ENCODE measurements at places on chromosomes 13 and 19.
A peak's percentile ranks its signal among the peaks of the same experiment; 100 is the strongest.

GRCh38 chr13:45119469-45119990 lies 780 bp upstream of the GTF2F2 start:
- no peak for DNase-seq

GRCh38 chr13:102978168-102978567 lies 88.0 kb downstream of the SLC10A2 start:
- DNase-seq = no peak

DNA sequence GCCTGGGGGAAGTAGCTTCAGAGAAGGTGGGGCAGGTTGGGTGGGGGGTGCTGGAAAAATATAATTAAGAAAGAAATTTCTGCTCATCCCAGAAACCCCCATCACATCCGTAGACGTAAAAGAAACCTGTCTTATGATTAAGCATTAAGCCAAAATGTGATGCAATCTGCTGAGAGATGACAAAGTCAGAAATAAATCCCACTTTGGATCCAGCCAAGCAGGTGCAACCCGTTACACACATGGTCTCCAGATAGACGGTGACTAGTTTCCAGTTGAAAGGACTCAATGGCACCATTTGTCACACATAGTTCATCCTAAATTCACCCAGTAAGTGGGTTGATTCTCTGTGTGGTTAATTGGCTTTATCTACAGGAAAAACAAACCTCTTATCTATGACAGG lies 34.1 kb downstream of the PSG5 start:
- DNase-seq = no peak

DNA sequence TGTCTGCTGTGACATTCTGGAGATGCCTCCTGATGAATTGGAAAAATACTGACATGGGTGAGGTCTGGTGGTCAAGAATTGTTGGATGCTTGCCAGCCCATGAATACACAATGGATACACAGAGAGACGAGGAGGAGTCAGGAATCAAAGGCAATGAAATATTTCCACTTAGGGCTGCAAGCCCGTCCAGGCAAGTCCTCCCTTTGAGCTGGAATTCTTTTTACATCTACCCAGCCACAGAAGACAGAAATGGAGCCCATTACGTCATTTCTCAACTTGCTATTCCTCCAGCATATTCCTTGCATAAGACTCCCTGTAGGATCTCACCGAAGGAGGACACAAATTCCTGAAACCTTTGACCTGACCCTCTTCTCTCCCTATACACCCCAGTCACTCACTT lies 15.7 kb upstream of the IGFL4 start:
- no peak for DNase-seq

GRCh38 chr19:35860818-35861639 lies 4.3 kb downstream of the KIRREL2 start:
- no peak for DNase-seq

DNA sequence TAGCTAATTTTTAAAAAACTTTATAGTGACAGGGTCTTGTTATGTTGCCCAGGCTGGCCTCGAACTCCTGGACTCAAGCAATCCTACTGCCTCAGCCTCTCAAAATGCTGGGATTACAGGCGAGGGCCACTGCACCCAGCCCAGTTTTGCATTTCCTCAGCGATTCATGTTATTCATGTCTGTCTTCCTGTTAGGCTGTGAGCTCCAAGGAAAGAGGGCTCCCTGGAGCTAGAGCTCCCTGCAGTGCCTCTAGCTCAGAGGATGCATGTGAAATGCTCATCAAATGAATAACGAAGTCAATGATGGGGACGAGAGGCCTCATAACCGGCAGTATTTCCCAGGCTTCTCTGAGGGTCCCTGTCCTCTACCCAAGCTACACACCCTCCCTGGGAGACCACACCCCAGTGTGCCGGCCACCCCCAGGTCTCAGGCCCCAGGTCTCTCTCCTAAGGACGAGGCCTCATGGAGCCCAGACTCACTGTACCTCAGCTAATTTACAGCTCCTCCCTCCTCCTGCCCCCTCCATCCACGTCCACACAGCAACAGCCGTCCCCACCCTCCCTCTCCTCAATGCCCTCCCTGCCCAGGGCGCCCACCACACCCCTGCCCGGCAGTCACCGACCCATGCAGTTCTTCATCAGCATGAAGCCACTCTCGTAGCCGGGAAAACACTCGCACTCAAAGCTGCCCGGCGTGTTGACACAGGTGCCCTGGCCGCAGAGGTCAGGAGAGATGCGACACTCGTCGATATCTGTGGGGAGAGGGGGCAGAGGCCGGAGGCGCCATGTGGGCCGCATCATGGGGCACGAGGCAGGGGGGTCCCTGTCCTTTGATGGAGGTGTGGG lies 28.5 kb downstream of the FBN3 start:
- no peak for DNase-seq

DNA sequence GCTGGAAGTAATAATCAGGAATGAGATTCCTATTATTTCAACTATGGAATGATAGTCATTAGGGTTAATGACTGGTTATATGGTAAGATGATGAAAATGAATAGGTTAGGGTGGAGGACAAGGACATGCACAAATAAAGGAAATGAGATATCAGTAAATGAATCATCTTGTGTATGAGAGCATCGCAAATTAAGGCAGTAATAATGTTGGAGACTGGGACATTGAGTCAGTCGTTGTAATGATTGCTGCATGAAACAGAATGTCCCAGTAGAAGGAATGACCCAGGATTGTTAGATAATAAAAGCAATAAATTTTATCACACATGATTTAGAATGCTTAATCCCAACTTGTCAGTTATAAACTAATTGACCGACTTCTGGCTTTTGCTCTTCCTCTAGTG lies 1733.7 kb upstream of the PCDH20 start:
- DNase-seq = no peak

DNA sequence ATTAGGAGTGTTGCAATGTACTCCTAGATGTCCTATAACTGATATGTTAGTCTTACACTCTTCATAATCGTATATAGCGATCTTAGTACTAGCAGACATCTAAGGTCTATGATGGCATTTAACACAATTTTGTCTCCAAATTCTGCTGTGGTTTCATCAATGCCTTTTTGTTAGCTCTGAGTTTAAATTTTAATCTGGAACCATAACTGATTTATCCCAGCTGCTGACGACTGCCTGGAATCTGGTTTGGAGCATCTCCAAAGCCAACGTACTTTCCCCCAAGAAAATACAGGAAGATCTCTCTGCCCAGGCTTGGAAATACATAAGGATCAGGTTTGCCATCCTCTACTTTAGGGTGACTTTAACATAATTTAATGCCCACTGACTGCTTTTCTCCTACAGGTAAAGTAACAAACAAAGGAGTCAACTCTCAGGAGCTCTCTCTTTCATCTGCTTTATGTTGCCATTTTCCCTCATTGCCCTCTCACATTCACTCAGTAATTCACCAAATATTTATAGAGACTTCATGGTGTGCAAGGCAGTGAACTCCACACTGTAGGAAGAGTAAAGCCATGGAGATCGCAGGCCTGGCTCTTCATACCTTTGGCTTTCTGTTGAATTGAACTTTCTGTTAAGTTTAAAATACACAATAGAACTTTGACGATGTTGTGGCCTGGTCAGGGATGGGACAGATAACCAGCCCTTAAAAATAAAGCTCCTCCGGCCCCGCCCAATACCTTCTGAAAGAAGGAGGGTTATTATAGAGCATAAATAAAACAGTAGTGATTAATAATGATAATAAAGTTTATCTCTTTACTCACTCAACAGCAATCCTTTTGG lies 23.3 kb upstream of the SPART start:
- no peak for DNase-seq

- DNase-seq = no peak
These were observed 31.3 kb upstream of the CEBPA start for GRCh38 chr19:33333642-33334041.

DNA sequence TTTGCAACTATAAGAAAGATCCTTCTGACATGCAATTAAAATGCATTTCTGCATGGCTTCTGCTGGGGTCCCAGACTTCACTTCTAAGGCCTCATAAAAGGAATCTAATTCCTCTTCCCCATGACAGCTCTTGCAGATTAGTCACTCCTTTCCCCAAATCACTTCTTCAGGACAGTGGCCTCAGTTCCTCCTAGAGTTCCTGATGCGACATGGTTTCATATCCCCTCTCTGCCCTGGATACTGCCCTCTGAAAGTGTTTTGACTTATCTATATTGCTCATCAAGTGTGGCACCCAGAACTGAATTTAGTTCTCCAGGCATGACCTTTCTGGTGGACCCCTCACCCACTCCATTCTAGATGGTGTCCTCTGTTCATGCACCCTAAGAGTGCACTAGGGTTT lies 238.1 kb downstream of the FOXO1 start:
- no peak for DNase-seq

DNA sequence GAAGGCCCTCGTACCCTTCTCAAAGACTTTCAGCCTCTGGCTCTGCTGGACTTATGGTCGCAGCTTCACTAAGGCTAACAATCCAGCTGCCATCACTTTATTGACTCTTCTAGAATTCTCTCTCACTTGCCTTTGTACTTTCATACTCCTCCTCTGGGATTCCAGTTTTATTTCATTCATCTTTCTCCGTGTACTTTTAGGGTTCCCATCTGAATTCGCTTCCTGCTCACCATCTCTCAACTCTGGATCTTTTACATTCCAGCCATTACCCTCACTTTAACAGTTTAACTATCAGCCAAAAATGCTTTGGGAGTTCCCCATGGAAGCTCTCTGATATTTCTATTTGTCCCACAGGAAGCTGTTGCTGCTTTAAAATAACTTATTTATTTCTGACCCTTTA lies 149.3 kb upstream of the KL start:
- DNase-seq = no peak

DNA sequence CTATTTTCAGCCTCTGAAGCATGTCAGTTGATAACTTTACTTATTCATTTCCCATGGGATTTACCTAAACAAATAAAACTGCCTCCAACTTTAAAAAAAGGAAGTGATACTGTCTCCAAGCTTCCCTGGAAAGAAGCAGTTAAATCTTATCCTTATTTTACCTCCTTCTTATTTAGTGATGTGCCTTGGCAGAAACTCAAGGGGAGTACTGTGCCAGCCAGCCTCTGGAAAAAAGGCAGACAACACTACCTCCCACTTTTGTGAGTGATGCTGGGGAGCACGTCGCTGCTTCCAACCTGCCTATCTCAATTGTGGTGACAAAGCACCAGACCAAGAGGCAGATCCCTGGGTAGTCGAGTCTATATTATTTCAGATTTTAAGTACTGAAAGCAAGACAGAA lies 765.6 kb downstream of the DIAPH3 start:
- peak; percentile 10 for DNase-seq

DNA sequence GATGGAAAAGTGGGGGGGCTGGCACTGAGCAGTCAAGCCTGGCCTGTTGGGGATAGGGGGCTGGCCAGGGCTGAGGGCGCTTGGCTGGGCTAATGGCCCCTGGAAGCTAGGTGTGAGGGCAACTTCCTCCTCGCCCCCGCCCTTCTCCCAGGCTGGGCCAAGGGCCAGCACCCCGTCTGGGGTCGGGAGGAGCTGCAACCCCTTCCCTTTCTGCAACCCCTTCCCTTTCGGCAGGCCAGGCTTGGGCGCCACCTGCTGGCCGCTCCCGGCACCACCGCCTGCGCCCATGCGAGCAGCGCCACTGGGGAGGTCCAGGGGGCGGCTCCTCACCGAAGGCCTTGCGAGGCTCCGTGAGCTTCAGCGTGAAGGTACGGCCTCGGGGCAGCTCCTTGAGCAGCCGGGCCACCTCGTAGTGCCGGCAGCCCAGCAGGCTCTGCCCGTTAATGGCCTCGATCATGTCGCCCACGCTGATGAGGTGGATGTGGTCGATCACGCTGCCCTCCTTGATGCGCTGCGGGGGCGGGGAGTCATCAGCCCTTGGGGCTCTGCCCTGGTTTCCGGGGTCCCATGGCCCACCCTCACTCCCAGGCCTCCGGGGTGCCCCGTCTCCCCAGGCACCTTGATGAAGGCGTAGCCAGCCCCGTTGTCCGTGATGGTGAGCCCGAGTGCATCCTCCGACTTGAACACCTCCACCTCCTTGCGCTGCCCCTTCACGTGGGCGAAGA lies 5.0 kb upstream of the PTGER1 start:
- peak; percentile 64 for DNase-seq

DNA sequence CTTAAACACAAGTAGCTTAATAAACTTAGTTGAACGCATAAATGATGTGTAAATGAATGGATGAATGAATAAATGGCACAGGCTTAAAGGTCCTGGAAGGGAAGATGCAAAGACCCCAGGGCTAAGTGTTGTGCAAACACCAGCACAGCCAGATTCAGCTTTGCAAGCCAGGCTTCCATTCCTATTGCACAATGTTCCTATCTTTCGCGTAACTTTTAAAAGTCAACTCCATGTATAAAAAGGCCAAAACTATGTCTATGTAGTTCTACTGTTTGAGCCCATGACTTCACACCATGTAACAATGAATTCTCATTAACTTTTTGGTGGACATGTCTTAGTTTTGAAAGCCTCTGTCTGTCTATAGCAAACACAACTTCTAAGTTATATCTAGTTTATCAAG lies 226.0 kb downstream of the NALCN start:
- no peak for DNase-seq

DNA sequence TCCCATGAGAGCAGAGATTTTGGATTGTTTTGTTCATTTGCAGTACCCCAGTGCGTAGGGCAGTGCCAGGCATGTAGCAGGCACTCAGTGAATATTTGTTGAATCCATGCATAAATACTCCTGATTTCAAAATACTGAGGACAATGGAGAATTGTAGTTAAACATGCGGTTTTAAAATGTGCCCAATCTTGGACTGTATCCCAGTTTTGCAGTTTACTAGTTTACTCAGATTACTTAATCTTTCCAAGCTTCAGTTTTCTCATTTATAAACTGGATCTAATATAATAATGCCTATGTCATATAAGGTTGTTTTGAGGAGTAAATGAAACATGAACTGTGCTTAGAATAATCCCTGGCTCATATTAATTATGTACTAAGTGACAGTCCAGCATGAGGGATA lies 39.0 kb downstream of the RCBTB2 start:
- no peak for DNase-seq

GRCh38 chr13:111474136-111475002 lies 153.9 kb downstream of the TEX29 start:
- peak; percentile 80 for DNase-seq

GRCh38 chr13:79423801-79424642 lies 18.0 kb upstream of the RBM26 start:
- peak; percentile 19 for DNase-seq

- no peak for DNase-seq
These were observed 11.3 kb upstream of the FFAR2 start for GRCh38 chr19:35436477-35437405.

Data from hepatic stellate cell (primary cell).